NCI-H2081 (cell line): ENCODE measurements at places on chromosomes 16 and 17.

DNA sequence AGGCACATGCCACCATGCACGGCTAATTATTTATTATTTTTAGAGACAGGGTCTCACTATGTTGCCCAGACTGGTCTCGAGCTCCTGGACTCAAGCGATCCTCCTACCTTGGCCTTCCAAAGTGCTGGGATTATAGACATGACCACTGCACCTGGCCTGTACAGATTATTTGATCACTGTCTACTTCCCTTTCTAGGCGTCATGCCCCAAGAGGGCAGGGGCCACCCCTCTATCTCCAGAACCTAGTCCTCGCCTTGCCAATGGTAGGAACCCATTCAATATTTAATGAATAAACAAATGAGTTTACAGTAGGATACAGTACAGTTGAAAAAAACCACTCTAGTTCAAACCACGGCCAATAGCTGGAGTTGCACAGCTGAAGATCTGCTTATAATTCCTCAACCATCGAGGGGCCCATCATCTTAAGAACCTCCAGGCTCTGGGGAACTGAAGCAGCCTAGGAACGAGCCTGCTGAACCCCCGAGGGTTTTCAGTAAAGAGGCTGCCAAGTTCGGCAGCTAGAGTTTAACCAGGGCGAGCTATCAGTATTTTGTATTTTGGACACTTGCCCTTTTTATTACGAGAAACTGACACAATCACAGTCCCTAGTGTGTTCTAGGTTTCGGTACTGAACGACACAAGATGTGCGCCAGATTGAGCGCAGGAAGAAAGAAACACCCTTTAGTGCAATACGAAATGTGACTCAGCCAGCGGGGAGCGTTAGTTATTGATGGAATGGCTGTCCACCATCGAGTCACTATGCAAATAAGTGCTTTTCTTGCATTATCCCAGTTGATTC lies 14.6 kb downstream of the ADCY9 start:
- no peak for DNase-seq

- peak; percentile 23 for DNase-seq
These were observed 727 bp upstream of the TENT4B start for GRCh38 chr16:50152351-50152806.

- no peak for DNase-seq
These were observed 73.3 kb downstream of the IRX5 start for GRCh38 chr16:55003916-55004315.

GRCh38 chr16:47342055-47342454 lies 118.8 kb downstream of the ITFG1 start:
- no peak for DNase-seq

DNA sequence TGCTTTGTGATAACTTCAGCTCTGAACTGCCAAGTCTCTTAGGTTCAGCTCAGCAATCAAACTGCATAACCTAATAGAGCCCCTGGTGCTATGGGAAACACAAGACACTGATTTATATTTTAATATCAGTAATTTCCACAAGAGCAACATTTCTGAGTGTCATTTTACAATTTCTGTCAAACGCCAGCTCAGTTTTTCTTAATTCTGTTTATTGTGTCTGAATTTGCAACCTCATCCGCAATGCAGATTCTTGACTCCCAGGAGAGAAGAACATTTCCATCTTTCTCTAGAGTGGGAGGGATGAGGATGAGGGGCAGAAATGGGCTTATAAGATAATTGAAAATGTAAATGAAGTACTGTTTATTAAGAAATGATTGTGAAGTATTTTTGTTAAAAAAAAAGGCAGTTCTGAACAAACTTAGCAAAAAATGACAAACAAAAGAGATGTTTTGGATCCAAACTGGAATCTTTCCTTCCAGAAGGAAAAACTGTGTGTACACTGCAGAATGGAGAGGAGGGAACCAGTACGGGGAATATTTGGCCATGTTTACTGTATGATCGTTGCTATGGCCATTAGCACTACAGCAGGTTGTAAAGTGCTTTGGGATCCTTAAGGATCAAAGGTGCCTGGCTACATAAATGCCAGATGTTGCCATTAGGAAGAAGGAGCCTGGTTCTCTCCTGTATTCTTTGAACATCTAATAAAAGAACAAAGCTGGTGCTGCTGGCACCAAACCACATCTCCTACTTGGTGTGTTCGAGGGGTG lies 7.4 kb upstream of the PMFBP1 start:
- peak; percentile 2 for DNase-seq

DNA sequence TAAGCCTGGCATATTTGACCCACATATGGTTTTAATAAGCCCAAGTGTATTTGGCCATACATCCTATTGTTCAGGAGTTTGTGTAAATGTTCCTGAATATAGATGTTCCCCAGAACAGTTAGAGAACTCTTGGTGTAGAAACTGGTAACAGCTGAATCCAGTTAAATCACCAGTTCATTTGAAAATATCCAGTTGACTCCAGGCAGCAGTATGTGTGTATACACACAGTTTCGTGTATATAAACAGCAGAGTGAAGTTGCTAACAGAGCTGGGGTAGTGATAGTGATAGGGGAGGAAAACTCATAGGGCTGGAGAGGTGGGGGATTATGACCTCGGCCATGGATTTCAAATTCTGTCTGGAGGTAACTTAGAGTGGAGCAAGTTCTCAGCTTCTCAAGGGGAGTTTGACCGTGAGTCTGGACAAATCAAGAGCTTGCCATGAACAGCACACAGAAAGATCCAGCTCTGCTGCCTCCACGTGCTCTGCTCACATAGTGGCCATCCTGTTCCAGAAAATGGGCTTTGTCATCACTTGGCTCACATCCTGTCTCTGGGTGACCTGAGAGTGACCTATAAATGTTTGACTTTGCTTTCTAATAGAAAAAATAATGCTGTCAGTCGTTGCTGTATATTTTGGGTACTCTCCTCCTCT lies 30.6 kb upstream of the MMD start:
- no peak for DNase-seq

DNA sequence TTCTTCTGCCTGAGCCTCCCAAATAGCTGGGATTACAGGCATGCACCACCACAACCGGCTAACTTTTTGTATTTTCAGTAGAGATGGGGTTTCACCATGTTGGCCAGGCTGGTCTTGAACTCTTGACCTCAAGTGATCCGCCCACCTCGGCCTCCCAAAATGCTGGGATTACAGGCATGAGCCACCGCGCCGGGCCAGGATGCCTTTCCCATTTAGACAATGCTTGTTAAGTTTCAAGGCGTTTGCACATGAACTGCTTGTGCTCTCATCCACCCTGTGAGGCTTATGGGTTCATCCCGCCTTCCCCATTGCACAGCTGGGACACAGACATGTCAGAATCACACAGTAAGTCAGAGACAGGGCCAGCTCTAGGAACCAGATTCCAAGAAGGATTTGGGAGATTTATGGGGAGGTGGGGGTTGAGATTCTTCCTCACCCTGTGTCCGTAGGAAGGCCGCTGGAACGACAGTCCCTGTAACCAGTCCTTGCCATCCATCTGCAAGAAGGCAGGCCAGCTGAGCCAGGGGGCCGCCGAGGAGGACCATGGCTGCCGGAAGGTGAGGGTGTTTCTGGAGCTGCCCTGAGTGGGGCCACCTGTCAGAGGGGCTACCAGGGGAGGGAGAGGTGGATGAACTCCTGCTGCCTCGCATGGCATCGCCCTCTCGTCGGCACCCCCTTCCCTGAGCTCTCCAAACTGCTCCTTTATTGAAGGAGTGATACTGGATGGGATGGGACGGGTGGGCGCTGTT lies 46.3 kb downstream of the MRC2 start:
- DNase-seq, result no peak

DNA sequence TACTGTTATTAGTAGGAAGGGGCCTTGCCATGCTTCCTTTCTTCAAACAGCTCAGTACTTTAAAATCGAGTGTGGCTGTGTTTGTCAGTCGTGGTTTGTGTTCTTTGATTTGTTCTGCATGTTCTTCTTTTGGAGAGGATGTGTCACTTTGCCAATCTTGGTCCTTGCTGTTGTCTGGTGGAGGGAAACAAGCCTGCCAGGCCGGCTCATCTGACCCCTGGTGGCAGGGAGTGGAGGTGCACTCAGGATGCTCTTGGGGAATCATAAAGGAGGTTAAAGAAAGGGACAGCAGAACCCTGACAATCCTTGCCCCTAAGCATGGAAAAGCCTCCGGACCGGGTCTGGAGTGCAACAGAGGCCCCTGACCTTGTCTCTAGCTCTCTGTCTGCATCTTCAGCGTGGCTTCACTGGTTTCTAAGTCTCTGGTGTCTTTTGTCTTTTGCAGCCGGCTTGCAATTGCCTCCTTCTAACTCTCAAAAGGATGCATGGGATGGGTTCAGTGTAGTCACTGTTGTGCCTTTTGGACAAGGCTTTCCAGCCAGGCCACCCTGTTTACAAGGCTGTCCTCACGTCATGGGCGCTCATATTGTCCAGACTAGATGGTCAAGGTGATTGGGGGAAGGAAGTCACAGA lies 135.8 kb downstream of the WWOX start:
- DNase-seq, result peak; percentile 9

DNA sequence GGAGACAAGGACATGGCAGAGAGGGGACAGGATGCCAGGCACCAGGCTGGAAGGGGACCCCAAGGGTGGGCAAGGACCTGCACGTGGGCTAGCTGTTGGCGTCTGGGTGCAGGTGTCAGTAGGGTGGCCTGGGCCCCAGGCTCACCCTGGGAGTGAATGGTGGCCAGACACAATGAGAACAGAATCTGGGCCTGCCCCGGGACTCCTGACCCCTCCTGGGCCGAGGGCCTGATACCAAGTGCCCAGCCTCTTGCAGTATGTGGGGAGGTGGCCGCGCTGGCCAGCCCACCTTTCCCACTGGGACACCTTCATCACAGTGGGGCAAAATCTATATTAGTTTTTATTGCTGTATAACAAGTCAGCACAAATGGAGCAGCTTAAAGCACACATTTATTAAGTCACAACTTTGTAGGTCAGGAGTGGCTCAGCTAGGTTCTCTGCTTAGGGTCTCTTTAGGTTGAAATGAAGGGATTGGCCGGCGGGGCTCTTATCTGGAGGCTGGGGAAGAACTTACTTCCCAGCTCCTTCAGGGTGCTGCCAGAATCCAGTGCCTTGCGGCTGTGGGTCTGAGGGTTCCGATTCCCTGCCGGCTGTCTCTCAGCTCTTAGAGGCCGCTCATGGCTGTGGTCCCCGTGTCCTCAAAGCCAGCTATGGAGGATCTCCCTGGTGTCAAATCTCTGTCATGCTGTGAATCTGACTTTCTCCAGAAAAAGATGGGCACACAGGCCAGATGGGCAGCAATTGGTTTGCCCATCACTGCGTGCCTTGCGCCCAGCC lies 3.6 kb downstream of the PRSS33 start:
- no peak for DNase-seq

DNA sequence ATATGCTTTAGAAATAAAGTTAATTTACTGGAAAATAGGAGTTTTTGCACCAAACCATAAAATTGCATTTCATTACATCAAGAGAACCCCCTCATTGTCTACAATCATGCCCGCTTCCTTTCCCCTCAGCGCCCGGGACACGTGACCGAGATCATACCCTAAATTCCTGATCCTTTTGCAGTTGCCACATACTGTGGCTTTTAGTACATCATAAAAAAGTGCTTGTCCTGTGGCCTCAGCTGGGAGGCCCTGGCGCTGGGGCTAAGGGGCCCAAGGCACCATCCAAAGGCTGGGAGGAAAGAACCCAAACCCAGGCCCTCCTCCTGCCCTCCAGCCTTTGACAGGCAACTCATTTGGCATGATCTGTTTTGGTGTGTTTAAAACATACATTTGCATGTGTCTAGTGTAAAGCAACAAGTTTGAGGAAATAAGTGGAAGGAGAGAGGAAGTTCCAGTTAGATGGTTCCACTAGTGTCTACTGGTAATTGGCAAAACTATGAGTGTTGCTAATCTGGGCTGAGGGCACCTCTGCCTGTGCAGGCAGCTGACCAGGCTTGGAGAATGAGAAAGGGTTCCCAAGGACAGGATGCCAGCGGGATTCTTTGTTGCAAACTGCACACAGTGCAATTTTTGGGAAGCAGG lies 6.0 kb downstream of the CDK5R1 start:
- no peak for DNase-seq

- no peak for DNase-seq
These were observed 3.0 kb upstream of the NLRC3 start for GRCh38 chr16:3580251-3580651.

GRCh38 chr17:5499476-5500231 lies 13.3 kb downstream of the MIS12 start:
- peak; percentile 10 for DNase-seq

- no peak for DNase-seq
These were observed 57.1 kb downstream of the SCNN1B start for GRCh38 chr16:23359092-23359760.

DNA sequence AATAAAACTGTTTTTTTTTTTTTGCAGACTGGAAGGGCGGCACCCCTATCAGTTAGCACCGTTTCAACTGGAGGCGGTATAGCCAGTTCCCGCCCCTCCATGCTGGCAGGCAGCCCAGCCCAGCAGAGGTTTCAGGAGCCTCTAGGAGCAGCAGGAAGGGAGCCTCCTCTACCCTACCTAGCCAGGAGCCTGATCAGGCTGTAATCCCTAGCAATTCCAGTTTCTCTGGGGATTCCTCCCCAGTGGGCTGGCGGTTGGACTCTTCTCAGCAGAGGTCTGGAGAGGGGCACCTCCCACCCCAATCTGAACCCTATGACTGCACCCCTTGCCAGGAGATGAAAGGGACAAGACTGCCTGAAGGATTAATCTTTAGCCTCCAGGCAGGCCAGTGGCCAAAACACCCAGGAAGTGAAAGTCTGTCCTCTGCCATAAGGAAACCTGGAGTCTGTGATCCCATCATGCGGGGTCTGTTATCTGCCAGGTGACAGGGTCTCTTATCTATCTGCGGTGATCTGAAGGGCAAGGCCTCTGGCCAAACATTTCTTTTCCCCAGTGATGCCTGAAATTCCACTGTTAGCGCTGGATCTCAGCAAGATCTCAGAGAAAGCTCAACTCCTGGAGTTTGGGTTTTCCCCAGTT lies 4.9 kb upstream of the CDH1 start:
- peak; percentile 42 for DNase-seq

DNA sequence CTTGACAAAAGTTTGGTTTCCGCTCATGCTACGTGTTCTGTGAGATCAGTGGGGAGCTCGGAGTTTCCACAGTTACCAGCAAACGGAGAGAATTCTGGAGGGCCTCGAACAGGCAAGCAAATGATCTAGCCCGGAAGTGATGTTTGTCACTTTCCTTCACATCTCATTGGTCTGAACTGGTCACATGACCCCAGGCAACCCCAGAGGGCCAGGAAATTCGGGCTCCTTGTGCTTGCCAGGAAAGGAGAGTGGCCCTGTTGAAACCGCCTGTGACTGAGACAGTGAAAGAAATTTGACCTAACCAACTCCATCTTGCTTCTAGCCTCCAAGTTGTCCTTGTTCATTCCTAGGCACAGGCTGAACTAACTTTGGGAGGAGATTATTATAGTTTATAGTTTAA lies 23.0 kb downstream of the SPPL2C start:
- no peak for DNase-seq

GRCh38 chr17:45940826-45941225 lies 46.5 kb downstream of the MAPT start:
- DNase-seq, result no peak

DNA sequence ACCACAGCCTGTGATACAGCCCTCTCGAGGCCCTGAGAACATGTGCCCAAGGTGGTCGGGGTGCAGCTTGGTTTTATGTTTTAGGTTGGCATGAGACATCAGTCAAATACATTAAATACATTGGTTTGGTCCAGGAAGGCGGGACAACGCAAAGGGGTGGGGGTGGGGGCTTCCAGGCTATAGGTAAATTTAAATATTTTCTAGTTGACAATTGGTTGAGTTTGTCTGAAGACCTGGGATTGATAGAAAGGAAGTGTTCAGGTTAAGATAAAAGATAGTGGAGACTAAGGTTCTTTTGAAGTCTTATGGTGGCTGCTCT lies 1.2 kb upstream of the ZKSCAN2 start:
- no peak for DNase-seq

- DNase-seq, result no peak
These were observed 470 bp downstream of the KRT23 start for GRCh38 chr17:40936976-40937375.

GRCh38 chr17:56325313-56326000 lies 172.2 kb downstream of the ANKFN1 start:
- DNase-seq, result no peak
